Fibroblast of lung (primary cell): ENCODE measurements at places on chromosomes 13 and 19. TPM values are rescaled to one million over a fixed set of nuclear protein-coding genes. Genes with fewer than 3 reads are reported as not detected.

The UPK1A gene
- polyA plus RNA-seq: 0.06 and 0.27 TPM in 2 replicates

The KLK12 gene
- not detected in 2 replicates for polyA plus RNA-seq

DNA sequence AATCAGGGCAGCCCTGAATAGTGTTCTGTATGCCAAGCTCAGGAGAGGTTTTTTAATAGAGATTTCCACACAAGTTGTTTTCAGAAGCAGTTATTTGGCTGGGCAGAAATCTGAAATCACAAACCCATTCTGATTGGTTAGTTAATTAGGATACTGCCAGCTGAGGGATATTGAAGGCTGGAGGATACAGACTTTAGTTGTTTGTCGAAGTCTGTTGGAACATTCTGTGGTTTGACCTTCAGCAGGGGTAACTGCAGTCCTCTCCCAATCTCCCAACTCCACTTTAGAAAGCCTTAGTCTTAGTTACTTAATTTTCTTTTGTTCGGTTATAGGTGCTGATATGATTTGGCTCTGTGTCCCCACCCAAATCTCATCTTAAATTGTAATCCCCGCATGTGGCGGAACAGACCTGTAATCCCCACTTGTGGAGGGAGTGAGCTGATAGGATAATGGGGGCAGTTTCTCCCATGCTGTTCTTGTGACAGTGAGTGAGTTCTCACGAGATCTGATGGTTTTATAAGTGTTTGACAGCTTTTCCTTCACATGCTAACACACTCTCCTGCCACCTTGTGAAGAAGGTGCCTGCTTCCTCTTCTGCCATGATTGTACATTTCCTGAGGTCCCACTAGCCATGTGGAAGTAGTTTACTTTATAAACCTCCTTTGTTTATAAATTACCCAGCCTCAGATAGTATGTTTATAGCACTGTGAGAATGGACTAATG, 169.2 kb downstream of the GPC5 start:
- H3K27me3 ChIP-seq: no peaks in the 10 kb centered on the region
- peak; percentile 76 for DNase-seq
- H3K4me3 ChIP-seq: no peak overlapping the region
- no peaks in the 10 kb centered on the region for H3K36me3 ChIP-seq

- H3K27me3 ChIP-seq: no peaks in the 10 kb centered on the region
- no peak overlapping the region for H3K4me3 ChIP-seq
- H3K27ac ChIP-seq: no peak overlapping the region
Observed at GRCh38 chr19:41000310-41000737, 9.2 kb downstream of the CYP2B6 start.
